Stimulated activated CD4-positive, alpha-beta T cell treated with anti-CD3 and anti-CD28 coated beads, Interleukin-4, amount 100 ng/mL, for 4 hours (primary cell): ENCODE measurements at places on chromosomes 13 and 19.

DNA sequence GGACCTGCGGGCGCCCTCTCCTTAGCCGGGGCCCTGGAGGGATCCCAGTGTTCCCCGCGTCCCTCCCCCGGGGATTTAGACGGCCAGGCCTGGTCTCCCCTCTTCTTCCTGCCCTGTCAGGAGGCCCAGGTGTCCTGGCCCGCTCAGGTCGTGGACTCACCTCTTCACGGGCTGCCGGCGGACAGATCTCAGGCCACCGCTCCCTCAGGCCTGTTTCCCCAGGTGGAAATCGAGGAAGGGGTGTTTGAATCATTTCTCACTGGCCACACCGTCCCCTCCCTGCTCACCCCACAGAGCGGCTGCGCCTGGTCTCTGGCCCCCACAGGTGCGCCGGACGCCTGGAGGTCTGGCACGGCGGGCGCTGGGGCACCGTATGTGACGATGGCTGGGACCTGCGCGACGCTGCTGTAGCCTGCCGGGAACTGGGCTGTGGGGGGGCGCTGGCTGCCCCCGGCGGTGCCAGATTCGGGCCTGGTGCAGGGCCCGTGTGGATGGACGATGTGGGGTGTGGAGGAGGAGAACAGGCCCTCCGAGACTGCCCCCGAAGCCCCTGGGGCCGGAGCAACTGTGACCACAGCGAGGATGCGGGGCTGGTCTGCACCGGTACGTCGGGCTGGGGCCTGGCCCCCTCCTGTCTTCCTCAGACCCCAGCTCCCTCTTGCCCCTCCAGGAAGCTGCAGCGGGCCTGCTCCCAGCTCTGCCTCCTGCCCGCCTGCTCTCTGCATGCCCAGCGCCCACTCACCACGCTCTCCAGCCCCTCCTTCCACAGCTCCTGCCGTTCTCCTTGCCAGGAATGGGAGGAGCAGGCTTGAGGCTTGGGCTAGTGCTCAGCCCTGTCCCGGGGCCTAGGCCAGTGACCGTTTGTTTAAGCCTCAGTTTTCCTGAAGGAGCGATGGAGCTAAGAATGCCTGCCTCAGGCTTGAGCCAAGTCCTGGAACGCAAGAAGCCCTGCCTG is 2.5 kb downstream of the SSC5D start:
- no peak for DNase-seq

DNA sequence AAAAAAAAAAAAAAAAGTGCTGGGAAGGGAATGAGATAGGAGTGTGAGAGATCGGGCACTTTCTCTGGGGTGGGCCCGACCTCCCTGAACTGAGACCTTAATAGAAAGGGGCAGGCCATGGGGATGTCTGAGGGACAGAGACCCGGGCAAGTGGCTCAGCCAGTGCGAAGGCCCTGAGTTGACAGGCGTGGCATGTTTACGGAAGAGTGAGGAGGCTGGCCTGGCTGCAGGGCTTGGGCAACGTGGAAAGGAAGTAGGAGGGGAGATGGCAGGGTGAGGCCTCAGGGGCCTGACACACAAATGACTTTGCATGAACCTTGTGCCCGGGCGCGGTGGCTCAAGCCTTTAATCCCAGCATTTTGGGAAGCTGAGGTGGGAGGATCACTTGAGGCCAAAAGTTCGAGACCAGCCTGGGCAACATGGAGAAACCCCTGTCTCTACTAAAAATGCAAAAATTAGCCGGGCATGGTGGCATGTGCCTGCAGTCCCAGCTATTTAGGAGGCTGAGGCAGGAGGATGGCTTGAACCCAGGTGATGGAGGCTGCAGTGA is 13.9 kb downstream of the FCHO1 start:
- no peak for DNase-seq

GRCh38 chr19:45906221-45906620 is 3.8 kb upstream of the MYPOP start:
- DNase-seq, result no peak

DNA sequence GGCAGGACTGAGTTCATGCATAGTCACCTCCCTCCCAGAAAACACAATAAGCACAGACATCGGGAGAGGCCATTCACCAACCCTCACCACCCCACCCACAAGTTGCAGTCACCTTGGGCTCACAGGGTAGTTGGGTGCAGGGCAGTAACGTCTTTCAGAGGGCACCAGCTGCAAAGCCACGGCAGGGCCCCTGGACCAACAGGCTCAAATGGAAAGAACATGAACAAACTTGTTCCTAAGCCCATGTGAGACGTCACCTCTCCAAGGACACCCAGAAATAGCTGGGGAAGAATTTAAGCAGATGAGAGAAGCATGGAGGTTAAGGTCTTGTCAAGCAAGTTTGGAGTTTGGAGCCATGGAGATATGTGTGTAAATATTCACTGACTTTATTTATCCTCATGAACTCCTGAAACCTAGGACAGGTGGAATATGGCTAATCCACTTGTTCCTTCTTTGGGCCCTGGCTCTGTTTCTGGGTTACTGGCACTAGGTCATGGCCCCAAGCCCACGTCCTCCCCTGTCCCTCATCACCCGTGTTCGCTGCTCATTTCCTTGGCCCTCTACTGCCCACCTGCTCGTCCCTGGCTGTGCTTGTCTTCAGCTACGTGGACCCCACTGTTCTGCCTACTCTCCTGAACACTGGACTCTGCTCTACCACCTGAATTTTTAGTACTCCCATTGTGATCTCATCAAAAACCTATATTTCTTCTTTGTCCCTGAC is 40.4 kb downstream of the SACS start:
- DNase-seq, result no peak

DNA sequence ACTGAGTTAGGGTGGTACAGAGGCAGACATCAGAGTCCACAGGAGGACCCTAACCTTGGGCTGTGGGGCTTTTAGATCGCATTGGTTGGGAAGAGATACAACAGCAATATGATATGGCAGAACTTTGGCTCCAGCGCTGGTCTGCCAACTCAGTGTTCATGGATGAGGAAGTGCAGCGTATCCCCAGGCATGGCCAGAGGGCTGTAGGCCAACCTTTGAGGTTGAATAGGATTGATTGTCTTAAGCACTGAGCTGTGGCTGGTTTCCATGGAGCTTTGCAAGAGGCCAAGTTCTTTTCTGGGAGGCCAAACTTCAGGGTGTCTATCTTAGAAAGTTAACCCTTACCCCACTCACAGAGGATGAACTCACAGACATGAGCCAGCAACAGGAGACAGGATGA is 144.1 kb upstream of the TMTC4 start:
- no peak for DNase-seq

DNA sequence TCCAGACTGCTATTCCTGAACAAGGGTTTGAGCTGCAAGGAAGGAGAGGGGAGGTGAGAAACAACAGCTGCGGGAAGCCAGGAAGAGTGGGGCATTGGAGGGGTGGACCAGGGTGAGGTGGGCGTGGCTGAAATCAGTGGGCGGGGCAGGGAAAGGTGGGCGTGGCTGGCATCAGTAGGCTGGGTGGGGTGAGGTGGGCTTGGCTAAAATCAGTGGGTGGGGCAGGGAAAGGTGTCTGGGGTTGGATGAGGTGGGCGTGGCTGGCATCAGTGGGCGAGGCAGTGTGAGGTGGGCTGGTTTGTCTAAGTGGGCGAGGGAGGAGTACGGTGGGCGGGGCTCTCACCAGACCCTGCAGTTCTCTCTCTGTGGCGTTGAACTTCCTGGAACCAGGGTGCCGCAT is 87.6 kb downstream of the MUC16 start:
- DNase-seq, result no peak

GRCh38 chr19:10352764-10353671 is 13.6 kb upstream of the ICAM3 start:
- DNase-seq, result no peak

DNA sequence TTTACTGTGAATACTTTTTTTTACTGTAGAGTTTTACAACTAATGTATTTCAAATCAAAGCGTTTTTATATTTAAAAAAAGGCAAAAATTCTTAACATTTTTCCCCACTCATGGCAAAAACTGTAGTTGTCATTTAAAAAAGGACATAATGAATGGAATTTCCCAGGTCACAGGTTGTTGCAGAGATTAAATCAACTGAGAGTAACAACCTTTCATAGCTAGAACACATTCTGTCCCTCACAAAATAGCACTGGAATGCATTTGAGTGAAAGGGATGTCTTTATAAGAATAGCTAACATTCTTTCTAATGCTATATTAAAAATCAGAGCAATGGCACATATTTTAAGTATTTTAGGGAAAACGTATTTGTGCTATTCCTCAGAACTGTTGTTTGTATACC is 1393.3 kb upstream of the ATXN8OS start:
- no peak for DNase-seq
